Fibroblast of pulmonary artery (primary cell): ENCODE measurements at places on chromosomes 11 and 22.

DNA sequence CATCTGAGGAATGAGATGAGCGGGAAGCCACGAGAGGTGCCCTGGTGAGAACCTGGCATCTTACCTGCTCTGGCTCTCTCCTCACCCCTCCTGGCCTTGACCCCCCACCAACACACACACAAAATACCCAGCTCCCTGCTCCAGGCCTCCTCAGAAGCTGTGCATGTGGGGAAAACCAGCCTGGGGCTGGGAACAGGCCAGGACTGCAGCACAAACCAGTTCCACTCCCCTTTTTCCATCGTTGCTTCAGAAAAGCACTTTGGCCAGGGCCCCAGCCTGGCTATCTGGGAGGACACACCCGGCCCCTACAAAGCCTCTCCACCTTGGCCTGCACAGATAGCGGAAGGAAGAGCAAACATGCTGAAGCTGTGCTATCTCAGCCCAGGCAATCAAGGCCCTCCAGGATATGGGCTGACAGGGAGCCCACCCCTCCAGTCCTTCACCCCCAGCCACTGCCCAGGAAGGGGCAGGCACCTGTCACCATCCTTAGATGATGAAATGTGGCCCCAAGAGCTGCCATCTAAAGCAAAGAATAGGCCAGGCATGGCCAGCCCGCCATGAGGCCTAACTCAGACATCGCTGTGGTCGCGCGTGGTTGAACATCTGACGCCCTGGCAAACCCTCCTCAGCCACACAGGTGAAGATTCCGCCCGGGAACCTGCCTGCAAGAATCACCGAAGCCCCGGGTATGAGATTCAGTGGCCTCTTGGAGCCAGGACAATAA is 35.4 kb downstream of the PISD start:
- peak; percentile 37 for DNase-seq

- no peak for DNase-seq
These were observed 60.1 kb downstream of the ZNRF3 start for GRCh38 chr22:28943501-28943879.

- DNase-seq, result no peak
These were observed 1019.1 kb downstream of the TBC1D22A start for GRCh38 chr22:47781427-47782111.

DNA sequence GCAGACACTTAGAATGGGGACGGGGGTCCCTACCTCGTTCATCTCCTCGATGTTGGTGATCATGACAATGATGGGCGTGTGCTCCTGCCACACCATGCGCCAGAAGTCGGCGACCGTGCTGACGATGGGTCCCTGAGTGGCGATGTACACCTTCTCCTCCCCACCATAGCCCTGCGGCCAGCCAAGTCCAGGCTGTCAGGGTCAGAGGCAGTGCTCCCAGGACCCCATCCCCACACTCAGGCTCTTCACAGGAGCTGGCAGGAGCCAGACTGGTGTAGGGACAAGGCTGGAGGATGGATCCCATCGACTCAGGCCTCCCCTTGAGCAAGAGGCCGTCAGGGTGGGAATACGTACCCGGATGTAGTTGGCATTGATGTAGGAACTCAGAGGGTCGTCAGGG is 7.2 kb upstream of the IGSF22 start:
- no peak for DNase-seq

DNA sequence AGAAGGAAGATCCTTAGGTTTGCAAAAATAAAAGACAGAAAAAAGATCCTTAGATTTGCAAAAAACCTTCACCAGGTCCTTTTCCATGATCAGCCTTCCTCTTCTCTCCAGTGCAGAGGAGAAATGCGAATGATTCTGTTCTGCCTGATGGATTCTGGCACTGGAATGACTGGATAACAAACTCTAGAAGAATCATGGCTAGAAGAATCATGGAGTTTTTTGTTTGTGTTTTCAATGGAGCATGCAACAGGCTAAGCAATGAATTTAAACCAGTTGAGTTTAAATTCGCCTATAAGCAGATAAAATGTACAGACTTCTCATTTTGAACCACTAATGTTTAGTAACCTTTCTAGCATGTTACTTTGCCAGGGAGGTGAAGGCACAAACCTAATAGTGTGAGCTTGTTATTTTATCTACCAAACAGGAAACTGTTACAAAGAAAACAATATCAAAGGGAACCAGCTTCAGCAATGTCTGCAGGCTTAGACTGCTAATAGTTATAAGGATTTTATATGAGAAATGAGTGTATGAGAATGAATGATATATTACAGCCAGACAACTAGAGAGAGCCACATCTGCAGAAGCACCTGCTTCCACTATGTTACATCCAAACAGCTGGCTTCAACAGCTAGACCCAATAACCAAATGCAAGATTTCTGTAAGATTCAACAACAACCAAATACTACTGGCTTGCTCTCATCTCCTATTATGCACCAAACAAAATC is 64.7 kb upstream of the APOA1 start:
- DNase-seq, result no peak

GRCh38 chr11:59283825-59284772 is 71.4 kb upstream of the MPEG1 start:
- peak; percentile 69 for DNase-seq

DNA sequence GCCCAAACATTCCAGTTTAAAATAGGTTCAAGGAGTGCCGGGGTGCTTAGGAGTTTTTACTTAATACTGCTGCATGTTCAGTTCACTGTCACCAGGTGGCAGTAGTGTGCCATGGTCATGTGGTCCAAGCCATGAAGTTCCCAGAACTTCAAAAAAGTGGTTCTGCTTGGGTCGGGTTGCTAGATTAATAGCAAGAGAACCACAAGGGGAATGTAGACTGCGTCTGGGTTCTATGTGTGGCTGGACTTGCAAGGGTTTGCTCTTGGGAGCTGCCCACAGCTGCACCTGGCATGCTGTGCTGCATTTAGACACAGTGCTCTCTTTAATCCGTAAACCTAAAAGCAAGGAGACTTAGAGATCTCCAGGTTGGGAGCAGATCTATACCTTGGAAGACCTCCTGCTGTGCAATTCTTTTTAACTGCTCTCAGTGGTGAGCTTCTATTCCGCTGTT is 6.5 kb upstream of the SPON1 start:
- peak; percentile 82 for DNase-seq

GRCh38 chr11:6083129-6083528 is 24.4 kb upstream of the OR56B4 start:
- no peak for DNase-seq

GRCh38 chr11:8068605-8069221 is 12.3 kb upstream of the TUB start:
- peak; percentile 77 for DNase-seq

DNA sequence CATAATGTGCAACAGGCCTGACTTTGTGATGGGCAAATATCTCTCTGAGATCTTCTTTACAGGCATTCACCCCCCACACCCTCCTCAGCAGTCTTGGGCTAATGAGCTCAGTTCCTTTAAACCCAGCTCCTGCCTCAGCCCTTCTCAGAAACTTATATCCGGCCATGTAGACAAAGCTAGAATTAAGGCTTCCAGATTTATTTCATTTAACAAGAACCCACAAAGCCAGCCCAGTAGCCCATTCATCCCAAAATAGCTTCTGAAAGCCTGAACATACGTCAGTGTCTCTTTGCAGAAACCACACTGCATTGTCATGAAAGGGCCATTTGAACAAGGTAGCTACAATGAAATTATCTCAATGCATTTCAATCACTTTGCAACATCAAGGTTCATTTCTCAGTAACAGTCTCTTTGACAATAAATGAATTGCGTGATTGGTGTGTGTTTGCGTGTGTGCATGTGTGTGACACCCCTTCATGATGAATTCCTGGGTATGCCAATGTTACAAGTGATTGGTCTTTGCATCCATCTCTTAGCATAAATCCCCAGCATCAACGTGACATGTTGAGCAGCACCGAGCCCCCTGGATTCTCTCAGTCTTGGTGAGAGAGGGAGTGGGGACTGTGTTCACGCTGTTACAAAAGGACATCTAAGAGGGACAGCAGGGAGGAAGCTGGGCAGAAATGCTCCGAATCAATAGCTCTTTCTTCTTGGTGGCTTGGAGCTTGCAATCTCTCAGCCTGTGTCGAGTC is 299.6 kb downstream of the KIRREL3 start:
- no peak for DNase-seq

DNA sequence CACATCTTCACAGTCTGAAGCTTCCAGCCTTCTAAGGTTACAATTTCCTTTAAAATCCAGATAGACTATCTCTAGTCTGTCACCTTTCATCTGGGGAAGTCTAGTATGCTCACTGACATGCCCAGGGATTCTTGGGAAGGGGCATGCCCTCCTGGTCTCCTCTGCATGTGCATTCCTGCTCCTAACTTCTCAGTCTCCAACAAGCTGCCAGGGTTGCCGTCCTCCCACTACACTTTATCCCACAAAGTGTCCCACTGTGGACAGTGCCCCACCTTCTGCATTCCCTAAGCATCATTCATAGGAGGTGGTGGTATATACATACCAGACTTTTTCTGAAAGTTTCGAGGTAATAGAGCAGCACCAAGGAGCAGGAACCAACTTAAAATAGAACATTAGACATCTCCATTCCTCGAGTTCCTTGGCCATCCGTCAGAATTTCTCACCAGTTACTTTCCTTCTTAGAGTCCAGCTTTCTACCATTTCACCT is 28.7 kb downstream of the EIF3F start:
- no peak for DNase-seq
